Bronchial smooth muscle cell (primary cell): ENCODE measurements at places on chromosomes 5 and 9. TPM values are rescaled to one million over a fixed set of nuclear protein-coding genes. Genes with fewer than 3 reads are reported as not detected.

JADE2 gene
- total RNA-seq, result 22.2 and 24.4 TPM in 2 replicates

MARCOL gene
- not detected in 2 replicates for total RNA-seq

CSF1R gene
- under 0.01 TPM in 1 of 2 replicates, not detected in the other for total RNA-seq

ZDHHC11B gene
- 0.32 and 0.43 TPM in 2 replicates for total RNA-seq

BASP1 gene
- 34.2 and 54.4 TPM in 2 replicates for total RNA-seq

APC gene
- total RNA-seq, result 46.6 and 53.7 TPM in 2 replicates

SLC27A6 gene
- not detected in 2 replicates for total RNA-seq

UQCRQ gene
- 150 and 208 TPM in 2 replicates for total RNA-seq

IL13 gene
- total RNA-seq, result 0.16 TPM in 1 of 2 replicates, not detected in the other

CMBL gene
- total RNA-seq, result 15.0 and 23.1 TPM in 2 replicates

ARHGEF39 gene
- total RNA-seq, result under 0.01 and 0.32 TPM in 2 replicates

SLC22A4 gene
- 1.2 and 4.4 TPM in 2 replicates for total RNA-seq

SCGB3A2 gene
- total RNA-seq, result not detected in 2 replicates

CNTNAP3 gene
- total RNA-seq, result 0.94 and 3.5 TPM in 2 replicates

MEIKIN gene
- not detected in 2 replicates for total RNA-seq

ARRDC3 gene
- 85.7 and 86.2 TPM in 2 replicates for total RNA-seq

GABRA6 gene
- not detected in 2 replicates for total RNA-seq

SLC6A19 gene
- not detected in 2 replicates for total RNA-seq

PFN3 gene
- not detected in 2 replicates for total RNA-seq

ROPN1L gene
- 0.32 and 0.60 TPM in 2 replicates for total RNA-seq

FAM78A gene
- 0.32 and 0.52 TPM in 2 replicates for total RNA-seq

CXCL14 gene
- not detected in 2 replicates for total RNA-seq

IFNA21 gene
- not detected in 2 replicates for total RNA-seq

COL5A1 gene
- 93.8 and 124 TPM in 2 replicates for total RNA-seq

AKNA gene
- 4.3 and 7.6 TPM in 2 replicates for total RNA-seq

ADAMTS16 gene
- total RNA-seq, result 0.16 TPM in 1 of 2 replicates, not detected in the other

ADAMTS2 gene
- 30.3 and 36.8 TPM in 2 replicates for total RNA-seq

SPATA31C1 gene
- not detected in 2 replicates for total RNA-seq

KCTD16 gene
- 0.26 and 0.47 TPM in 2 replicates for total RNA-seq

SOWAHA gene
- total RNA-seq, result under 0.01 TPM in 2 replicates

LPAR1 gene
- total RNA-seq, result 159 and 450 TPM in 2 replicates

TLE4 gene
- total RNA-seq, result 5.5 and 7.3 TPM in 2 replicates

FOXB2 gene
- total RNA-seq, result not detected in 2 replicates

TMOD1 gene
- 0.16 and 0.17 TPM in 2 replicates for total RNA-seq

TLX3 gene
- total RNA-seq, result not detected in 2 replicates

PCDHGB1 gene
- 1.5 and 3.8 TPM in 2 replicates for total RNA-seq

GZMA gene
- total RNA-seq, result not detected in 2 replicates

TEX48 gene
- total RNA-seq, result not detected in 2 replicates

KLF9 gene
- 18.8 and 22.5 TPM in 2 replicates for total RNA-seq

ADGRD2 gene
- total RNA-seq, result not detected in 2 replicates

GADD45G gene
- total RNA-seq, result 0.32 and 3.3 TPM in 2 replicates

NMUR2 gene
- total RNA-seq, result not detected in 2 replicates
